ENCODE measurements at places on chromosomes 5 and 9. TPM values are rescaled to one million over a fixed set of nuclear protein-coding genes. Genes with fewer than 3 reads are reported as not detected.
A peak's percentile ranks its signal among the peaks of the same experiment; 100 is the strongest.

DNA sequence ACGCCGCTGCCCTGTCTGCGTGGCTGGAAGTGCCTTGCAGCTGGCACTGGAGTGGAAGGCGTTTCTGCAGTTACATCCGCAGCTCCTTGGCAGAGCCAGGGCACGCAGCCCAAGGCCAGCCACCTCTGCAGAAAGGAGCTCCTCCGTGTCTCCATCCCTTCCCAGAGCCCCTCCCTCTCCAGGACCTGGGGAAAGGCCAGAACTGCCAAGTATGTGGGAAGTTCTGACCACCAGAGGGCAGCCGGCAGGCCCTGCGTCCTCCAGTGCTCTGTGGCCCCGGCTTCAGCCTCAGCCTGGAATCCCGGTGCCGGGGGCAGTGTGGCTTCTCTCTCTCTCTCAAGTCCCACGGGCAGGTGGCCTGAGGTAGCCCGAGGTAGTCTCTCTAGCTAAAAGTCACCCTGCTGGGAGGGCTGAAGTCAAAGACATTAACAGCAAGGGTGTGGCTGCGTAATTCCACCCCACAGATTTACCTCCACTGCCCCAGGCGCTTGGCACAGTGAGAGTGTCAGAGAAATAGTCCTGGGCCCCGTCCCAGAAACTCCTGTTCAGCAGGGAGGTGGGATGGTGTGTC is 101.7 kb upstream of the FCN2 start:
- peak; percentile 49 for DNase-seq

DNA sequence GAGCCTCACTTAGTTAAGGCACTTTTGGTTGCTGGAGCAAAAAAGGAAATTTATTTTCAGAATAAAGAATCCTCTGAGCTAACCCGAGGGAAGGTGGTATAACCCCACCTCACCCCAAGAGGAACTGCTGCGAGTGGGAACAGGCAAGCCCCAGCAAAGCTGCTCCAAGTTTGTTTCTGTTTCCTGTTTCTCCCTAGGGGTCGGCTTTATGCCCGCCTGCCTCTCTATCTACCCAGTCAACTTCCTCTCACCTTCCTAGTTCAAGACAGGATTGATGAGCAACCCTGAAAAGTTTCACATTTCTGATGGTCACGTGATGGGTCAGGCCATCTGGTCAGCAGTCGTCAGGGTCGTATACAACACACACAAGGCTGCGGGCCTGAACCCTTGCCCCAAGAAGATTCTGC is 31.1 kb downstream of the TRIO start:
- DNase-seq = peak; percentile 57

The NDUFS6 gene
- 127 TPM for polyA plus RNA-seq

GRCh38 chr9:112166176-112167140 is 8.6 kb downstream of the SUSD1 start:
- DNase-seq = no peak

DNA sequence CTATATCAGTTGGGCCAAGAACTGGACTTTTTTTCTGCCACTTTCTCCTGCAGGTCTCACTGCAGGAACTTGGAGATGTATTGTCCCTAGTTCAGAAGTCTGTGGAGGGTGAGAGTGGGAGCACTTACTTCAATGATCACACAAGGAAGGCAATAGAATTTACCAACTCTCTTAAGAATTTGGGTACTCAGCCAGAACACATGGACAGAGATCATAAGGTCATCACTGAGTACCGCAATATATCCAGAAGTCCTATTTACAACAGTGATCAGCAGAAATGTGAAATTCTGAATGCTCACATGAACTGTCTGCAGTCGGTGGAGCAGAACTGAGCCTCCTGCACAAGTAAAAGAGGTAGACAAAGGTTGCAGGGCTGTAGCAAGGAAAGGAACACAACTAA is 101.0 kb downstream of the FAM114A2 start:
- no peak for DNase-seq

- peak; percentile 43 for DNase-seq
These were observed 42.5 kb upstream of the SH3PXD2B start for GRCh38 chr5:172496671-172497371.

DNA sequence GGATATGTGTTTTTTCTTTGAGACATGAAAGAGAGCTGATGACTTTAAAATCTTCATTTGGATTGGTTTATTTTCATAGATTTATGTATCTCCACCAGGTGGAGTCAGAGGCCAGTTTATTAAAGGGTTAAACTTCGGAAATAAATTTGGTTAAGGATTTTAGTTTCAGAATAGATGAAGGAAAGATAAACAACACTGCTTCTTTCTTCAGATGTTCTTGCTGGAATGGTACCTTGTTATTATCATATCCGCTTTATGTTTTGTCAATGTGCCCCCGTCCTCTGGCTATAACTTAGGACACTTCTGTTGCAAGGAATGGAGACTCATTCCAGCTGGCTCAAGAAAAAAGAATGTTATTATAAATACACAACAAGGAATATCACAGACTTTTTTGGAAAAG is 81.2 kb downstream of the ALDH1A1 start:
- DNase-seq = peak; percentile 62

- peak; percentile 25 for DNase-seq
These were observed 53.4 kb downstream of the GNAQ start for GRCh38 chr9:77978086-77978781.

- DNase-seq = no peak
These were observed 20.9 kb upstream of the SLC31A2 start for GRCh38 chr9:113129884-113130283.
